ENCODE measurements at places on chromosomes 6 and 20.

DNA sequence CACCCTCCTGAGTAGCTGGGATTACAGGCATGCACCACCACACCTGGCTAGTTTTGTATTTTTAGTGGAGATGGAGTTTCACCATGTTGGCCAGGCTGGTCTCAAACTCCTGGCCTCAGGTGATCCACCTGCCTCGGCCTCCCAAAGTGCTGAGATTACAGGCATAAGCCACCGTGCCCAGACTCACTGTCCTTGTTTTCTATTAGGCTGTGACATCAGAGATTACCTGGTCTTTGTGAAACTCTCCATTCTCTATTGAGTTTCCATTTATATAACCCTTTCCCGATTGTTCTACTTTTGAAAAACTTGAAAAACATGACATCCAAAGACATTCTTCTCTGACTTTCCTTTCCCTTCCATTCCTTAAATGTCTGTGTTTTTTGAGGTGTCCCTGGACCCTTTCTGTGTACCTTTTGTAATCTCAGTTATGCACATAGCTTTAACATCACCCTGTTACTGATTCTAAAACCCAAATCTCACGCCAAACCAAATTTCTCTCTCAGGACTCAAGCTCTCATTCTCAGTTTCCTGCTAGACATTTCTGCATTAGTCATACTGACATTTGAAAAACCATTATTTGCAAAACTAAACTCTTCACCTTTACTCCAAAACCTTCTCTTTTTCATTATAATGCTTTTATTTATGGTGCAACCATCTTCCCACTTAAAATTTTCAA, 137.0 kb downstream of the KHDC1L start:
- no peak for DNase-seq

- no peak for DNase-seq
These were observed 129.8 kb upstream of the GJE1 start for GRCh38 chr6:142002825-142003405.

GRCh38 chr20:37726971-37727956, 33.4 kb downstream of the CTNNBL1 start:
- DNase-seq, result no peak

DNA sequence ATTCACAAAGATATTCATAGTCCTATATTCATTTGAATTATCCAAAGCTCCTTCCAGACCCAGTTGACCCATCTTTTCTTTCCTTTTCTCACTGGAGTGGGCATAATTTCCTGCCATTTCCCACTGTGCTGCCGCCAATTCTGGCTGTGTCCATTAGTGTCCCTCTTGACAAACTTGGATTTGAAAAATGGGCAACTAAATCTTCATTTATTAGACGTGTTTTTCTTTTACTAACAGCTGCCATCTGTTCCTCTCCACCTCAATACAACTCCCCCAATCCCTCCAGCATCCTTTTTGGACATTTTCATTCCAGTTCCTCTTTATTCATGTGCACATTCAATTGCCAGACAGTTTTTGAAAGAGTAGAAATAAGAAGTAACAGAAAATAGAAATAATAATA, 90.5 kb downstream of the PCSK2 start:
- DNase-seq, result no peak

- DNase-seq, result no peak
These were observed 62.8 kb downstream of the STK35 start for GRCh38 chr20:2164421-2164820.

DNA sequence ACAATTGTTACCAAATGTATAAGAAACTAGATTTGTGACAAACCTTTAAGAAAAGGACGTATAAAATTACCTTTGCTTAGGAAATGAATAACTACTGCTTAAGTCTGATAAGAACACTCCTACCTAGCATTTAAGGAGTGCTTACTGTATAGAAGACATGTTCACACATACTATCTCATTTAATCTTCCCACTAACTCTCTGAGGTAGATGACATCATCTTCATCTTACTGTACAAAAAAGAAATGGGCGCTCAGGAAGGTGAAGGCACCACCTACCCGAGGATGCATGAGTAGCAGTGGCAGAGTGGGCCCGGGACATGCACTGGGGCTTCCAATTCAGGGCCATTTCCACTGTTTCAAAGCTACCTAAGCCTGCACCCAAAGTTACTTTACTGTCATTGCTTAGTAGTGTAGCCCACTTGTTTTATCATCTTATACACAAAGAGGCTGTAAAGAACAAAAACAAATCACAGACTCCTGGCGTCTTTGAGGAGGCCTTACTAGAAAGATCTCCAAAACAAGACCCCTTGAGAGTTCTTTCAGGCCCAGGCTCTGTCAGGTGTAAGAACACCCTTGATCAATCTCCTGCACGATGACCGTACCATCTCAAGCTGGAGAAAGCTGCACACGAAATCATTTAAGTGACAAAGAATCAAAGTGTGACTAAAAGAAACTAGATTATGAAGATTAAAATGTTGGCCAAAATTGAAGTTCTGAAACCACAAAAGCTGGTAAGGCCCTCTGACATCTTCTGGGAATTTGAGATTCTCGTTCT, 128.0 kb downstream of the INSM1 start:
- no peak for DNase-seq

DNA sequence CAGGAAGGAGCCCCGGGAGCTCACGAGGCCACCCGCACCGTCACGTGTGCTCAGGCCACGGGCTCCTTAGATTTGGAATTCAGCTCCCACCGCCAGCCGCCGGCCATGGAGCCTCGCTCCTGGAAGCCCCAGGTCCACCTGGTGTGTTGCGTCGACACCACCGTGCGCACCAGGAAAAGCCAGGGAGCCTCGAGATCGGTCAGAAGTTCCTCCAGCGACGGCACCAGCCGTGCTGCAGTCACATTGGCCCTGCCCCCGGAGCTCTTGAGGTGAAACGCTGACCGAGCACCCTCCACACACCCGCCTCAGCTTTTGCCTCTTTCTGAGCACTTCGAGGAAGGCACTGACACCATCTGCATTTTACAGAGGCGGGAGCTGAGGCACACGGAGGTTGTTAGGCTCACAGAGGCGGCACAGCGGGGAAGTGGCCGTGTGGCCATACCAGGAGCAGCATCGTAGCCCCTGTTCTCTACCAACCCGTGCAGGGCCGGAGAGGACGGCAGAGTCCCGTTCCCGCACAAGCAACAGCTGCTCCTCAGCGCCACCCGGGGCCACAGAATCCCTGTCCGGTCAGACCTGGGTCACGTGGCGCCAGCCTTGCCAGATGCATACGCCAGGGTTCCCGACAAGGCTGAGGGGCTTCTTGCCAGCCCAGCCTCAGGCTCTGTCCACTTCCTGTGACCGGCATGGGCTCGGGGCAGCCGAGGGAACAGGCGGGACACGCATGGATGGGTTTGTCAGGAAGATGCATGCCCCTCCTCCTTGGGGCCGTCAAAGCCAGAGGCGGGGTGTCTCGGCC, 7.6 kb downstream of the NKAIN4 start:
- DNase-seq, result no peak

DNA sequence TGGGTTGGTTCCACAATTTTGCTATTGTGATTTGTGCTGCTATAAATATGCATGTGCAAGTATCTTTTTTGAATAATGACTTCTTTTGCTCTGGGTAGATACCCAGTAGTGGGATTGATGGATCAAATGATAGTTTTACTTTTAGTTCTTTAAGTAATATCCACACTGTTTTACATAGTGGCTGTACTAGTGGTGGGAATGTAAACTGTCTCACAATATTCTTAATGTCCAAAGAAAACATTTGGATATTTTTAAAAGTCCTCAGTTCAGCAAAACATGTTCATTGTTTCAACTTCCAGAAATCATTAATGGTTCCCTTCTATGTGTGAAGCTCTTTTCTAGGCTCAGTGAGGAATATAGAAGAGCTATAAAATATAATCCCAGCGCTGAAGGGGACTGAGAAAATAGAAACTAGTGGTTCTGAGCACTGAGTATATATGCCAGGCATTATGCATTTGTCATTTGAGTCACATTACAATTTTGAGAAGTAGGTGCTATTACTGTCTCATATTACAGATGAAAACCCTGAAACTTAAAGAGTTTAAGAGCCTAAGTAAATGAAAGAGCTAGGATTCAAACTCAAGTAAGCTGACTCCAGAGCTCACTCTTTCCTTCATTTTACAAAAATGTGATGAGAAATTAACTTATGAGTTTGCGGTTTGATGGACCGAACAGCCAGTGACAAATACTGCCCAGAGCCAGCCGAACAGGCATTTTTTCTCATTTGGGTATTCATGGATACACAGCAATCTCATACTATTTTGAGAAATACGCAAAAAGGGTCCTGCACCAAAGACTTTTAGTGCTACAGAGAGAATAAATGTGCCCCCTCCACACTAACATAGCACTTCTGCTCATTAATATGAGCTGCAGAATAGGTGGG, 250.1 kb downstream of the TBX18 start:
- no peak for DNase-seq

- no peak for DNase-seq
These were observed 70.2 kb downstream of the ANKS1A start for GRCh38 chr6:34959224-34959623.

DNA sequence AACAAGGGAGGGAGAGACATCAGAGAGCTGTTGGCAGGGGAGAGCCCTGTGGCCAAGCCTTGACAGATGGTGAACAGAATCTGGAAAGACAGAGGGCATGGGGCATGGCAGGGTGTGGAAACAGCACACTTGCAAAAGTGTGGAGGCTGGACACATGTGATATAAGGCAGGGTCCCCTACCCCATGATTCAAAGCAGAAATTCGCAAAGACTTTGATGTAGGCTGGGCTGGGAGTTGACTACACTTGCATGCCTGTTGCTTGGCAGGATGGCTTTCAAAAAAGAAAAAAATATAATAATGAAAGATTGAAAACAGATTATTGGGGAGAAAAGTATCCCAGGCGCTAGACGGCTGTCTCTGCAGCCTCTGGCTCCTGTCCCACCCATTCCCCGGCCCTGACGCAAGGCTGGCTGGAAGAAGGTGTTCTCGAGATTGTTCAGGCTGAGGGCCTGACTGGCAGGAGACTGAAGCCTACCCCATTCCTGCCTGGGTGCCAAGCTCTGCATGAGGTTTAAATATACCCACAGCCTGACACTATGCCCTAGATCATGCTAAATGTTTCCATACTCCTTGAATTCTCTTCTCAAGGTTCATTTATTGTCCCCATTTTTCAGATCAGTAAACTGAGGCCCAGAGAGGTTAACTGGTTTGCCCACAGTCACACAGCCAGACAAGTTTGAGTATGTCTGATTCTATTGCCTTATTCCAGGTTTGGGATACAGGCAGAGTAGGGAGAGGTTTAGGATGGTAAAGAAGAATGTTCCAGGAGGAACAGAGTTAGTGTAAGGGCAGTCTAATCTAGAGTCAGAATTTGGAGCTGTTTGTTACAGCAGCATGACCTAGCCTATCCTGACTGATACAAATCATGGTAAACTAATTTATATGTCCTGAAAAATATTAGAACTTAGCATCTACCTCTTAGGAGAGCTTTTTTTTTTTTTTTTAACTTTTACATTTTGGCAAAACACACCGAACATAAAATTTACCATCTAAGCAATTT, 23.4 kb upstream of the CCN5 start:
- no peak for DNase-seq

GRCh38 chr20:9119776-9120175, 50.9 kb downstream of the PLCB4 start:
- peak; percentile 76 for DNase-seq

DNA sequence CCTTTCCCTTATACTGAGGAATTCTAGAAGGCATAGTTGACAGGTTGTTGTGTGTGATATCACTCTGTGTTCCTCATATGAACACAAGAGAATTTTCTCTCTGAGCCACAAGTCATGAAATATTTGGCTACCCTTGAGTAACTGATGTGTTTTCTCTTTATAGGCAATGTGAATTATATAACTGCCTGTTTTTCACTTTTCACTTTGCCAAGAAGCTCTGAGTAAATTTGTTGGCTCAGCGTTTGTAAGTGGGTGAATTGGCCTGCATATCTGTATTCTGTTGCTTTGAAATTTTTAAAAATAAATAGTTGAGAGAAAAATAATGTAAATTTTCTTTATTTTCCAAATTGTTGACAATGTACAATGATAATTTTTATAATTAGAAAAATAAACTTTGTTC, 5.2 kb upstream of the BTBD9 start:
- no peak for DNase-seq

- no peak for DNase-seq
These were observed 60.7 kb downstream of the SHLD1 start for GRCh38 chr20:5810800-5811422.

DNA sequence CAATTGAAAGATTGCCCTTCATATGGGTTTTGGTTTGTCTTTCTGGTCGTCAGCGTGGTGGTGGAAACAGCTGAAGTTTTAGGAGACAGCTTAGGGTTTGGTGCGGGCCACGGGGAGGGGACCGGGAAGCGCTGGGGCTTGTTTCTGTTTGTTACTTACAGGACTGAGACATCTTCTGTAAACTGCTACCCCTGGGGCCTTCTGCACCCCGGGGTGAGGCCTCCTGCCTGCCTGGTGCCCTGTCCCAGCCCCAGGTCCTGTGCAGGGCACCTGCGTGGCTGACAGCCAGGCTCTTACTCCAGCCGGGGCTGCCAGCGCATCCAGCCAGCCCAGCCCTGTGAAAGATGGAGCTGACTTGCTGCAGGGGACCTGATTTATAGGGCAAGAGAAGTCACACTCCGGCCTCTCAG, 22.8 kb downstream of the NPEPL1 start:
- no peak for DNase-seq

GRCh38 chr6:85015396-85015990, 251.1 kb upstream of the TBX18 start:
- DNase-seq, result peak; percentile 22

DNA sequence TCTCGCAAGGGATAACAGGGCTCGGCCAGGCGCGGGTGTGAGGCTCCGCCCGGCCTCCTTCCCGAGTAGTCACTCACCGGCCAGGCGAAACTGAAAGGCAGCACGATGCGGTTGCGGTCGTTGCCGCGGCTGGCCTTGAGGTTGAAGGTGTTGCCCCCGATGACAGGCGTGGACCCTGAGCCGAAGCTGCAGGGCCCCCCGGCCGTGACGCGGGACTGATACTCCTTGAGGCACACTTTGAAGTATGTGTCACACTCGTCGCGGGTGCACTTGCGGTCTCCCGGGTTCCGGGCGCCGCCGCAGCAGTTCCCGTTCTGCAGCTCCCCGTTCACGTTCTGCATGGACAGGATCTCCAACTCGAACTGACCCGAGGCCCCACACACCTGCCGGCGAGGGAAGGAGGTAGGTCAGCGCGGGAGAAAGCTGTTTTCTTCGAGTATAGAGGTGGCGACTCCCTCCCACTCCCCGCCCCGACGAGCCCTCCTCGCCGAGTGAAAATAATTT, 1.1 kb downstream of the JAG1 start:
- no peak for DNase-seq

Data from LNCaP clone FGC (cell line).